M059J (cell line): ENCODE measurements at places on chromosomes 6 and 20. TPM values are rescaled to one million over a fixed set of nuclear protein-coding genes. Genes with fewer than 3 reads are reported as not detected.

The PPP1R3G gene
- 1.3 and 3.0 TPM in 2 replicates for total RNA-seq

The OPRM1 gene
- not detected in 2 replicates for total RNA-seq

The PRKN gene
- total RNA-seq: 0.07 TPM in 1 of 2 replicates, not detected in the other

The DOK5 gene
- not detected in 2 replicates for total RNA-seq

The TRIM40 gene
- total RNA-seq: not detected in 2 replicates

The NRSN1 gene
- not detected in 2 replicates for total RNA-seq

GRCh38 chr6:38634518-38634917 is 5.2 kb downstream of the BTBD9 start:
- DNase-seq: no peak

- peak; percentile 4 for DNase-seq
Observed at GRCh38 chr20:42295592-42295991, 677.4 kb upstream of the CHD6 start.

DNA sequence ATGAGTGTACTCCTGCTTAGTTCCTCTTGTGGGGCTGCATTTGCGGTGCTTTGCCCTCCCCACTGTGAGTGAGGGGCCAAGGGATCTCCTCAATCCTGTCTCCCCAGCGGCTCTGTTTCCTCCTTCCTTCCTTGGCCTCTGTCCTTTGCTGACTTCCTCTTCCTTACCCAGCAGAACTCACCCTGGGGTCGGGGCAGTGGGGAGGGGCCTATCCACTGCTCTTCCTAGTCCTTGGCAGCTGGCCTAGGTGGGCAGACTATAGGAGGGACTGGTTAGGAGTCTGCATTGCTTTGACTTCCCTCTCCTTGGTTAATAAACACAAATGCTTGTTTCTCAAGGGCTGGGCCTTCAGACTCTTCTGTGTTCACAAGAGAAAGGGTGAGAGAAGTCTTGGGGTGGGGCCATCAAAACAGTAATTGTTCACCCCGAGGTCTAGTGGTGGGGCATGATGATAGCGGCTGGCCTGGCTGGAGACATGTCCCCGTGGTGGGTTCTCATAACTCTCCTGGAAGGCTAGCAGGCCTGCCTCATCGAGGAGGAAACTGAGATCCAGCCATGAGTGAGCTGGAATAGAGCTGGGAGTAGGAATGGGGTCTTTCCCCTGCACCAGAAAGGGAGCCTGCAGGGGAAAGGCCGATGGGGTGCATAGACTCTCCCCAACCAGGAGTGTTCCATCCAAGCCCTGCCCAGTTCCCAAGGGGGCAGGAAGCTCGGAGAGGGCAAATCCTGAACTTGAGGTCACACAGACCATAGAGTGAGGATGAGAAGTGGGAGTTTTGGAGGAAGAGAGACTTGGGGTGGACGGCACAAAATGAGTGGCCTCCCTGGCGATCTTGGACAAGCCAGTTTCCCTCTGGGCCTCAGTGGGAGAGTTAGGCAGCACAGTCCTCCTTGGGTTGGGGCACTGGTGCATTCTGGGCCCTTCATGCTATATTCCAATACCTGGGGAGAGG is 12.7 kb downstream of the FAM110A start:
- no peak for DNase-seq

- DNase-seq: peak; percentile 39
Observed at GRCh38 chr20:62805155-62805710, 598 bp downstream of the OGFR start.

GRCh38 chr6:24974182-24975171 is 38.7 kb upstream of the RIPOR2 start:
- peak; percentile 36 for DNase-seq

- peak; percentile 74 for DNase-seq
Observed at GRCh38 chr6:2632368-2632767, 118.4 kb downstream of the MYLK4 start.

- peak; percentile 70 for DNase-seq
Observed at GRCh38 chr6:111423960-111424846, 58.8 kb downstream of the REV3L start.

- DNase-seq: no peak
Observed at GRCh38 chr20:57202309-57202708, 64.1 kb downstream of the BMP7 start.

GRCh38 chr6:87181903-87182302 is 26.5 kb downstream of the ZNF292 start:
- no peak for DNase-seq

GRCh38 chr6:167733740-167734661 is 92.7 kb upstream of the AFDN start:
- DNase-seq: peak; percentile 12

- no peak for DNase-seq
Observed at GRCh38 chr20:54344832-54345231, 130.6 kb upstream of the DOK5 start.

DNA sequence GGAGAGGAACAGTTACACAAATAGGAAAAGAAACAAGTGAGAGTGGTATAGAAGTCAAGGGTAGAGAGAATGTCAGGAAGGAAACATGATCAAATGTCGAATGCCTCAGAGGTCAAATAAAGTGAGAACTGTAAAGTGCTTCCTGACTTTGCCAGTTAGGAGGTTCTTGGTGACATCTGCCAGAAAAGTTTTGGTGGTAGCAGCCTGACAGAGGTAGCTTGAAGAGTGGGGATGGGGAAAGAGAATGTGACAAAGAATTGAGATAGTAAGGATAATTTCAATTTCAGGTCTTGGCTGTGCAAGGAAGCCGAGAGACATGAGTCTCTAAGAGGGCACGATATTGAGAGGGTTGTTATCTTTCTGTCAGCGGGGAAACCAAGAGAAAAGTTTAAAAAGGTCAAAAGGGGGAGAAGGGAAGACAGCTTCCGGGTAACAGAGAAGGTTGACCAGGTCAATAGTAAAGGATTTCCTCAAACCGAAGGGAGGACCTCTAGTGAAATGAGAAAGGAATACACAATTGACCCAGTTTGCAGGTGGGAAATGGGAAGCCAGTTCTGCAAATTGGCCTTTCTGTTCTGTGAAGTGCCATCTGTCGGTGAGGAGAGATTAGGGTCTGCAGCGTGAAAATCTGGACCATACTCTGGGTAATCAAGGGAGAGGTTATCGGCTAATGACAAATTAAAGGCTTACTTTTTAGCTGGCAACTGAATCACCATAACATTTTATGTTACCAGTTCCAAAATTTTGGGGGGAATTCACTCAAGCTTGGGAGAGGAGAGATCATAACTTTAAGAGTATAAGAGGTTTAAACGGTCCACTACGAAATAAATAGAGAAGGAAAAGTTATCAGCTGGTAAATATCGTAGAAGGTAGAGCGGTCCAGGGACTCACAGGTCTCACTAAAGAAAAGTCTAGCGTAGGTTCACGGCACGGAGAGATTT is 973 bp upstream of the BRD2 start:
- DNase-seq: peak; percentile 74

- DNase-seq: no peak
Observed at GRCh38 chr6:136084403-136084802, 165.7 kb downstream of the MTFR2 start.

DNA sequence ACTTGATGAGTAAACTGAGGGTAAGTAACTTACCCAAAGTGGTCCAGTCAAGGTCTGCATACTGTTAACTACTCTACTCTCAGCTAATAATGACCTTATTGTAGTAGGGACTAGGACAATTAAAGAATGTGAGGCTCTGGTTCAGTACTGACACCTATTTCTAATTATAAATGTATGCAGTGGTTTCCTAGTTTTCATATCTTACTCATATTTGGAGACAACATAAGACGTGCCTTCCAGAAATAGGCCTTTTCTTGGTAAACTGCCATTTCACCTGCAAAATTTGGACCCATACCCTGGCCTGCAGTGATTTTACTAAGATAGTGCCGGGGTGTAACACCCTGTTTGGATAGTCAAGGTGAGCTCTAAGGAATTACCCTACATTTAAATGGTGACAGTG is 24.7 kb downstream of the GJA1 start:
- no peak for DNase-seq

- DNase-seq: no peak
Observed at GRCh38 chr6:74609871-74610270, 596.0 kb downstream of the COL12A1 start.

DNA sequence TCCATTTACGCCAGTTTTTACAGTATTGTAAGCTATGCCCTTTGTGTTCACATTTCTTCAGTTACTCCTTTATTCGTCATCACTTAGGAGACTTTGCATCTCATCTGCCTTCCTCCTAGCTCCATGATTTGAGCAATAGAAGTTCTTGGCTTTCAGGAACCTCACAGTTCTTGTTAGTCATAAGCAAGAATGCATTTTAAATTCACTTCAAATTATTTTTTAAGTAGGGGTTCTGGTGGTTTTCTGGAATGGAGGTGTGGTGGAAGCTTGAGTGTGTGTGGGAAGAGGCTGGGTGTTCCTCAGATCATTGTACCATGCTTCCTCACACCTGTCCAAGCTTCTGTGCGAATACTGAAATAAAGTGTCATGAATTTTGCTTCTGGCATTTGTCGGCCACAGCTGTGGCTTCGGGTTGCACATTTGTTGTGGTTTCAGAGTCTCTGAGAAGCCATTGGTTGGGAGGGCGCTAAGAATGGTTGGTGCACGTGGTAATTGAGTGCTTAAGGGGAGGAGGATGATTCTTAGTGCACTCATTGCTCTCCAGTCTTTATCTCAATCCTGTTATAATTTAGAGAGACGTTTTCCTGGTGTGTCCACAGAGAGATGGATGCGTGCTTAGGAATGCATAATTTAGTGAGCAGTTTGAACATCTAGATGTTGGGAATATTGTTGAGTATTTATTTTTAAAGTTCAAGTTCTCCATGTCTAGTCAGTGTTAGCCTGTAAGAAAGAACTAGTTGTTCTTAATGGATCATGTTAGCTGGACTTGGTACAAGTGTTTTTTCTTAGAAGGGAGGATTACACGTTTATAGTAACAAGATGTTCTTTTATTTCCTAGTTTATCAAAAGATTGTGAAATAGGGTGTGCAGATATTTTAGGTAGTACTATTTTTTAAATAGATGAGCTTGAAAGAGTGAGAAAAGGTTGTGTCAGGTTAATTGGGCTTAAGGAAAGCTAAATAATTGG is 31.9 kb downstream of the FOXO3 start:
- DNase-seq: peak; percentile 95

- DNase-seq: peak; percentile 61
Observed at GRCh38 chr20:53133125-53133524, 161.0 kb downstream of the TSHZ2 start.

DNA sequence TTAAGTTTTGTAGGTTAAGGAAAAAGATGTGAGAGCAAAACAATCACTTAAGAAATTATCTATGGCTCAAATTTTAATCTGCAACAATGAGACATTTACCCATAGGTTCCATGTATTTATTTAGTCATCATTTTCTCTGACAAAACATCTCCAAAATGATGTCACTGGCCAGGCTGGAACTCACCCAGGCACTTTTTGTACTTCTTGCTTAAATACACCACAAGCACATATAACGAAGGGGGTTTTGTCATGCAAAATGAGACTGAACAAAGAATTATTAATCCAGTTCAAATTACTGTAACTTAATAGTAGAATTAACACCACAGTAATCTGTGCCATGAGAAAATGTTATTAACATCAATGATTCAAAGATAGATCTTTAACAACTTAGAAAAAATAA is 200.5 kb downstream of the PTPRK start:
- no peak for DNase-seq

- DNase-seq: no peak
Observed at GRCh38 chr6:3905945-3906845, 57.0 kb downstream of the FAM50B start.

GRCh38 chr20:41046716-41047115 is 18.1 kb downstream of the TOP1 start:
- DNase-seq: peak; percentile 68

GRCh38 chr6:24323632-24324337 is 34.1 kb downstream of the DCDC2 start:
- peak; percentile 95 for DNase-seq

GRCh38 chr6:144718431-144718830 is 433.3 kb downstream of the UTRN start:
- DNase-seq: peak; percentile 87
